CD4-positive, alpha-beta T cell treated with Interleukin-17A for 1 hour (primary cell): ENCODE measurements at places on chromosomes 1 and 21.

GRCh38 chr1:242827538-242827937, 303.0 kb upstream of the PLD5 start:
- DNase-seq, result no peak

DNA sequence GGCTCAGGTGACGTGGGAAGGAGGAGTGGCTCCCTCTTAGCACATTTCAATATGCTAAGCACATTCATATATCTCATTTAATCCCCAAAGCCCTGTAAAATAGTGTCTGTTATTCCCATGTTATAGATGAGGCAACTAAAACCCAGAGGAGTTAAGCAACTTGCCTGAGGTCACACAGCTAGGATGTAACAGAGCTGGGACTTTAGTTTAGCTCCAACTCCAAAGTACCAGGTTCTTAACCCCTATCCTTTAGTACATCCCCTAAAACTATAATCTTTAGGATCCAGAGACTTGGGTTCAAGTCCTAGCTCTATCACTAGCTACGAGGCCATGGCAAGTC, 48.5 kb downstream of the LGR6 start:
- DNase-seq, result no peak

DNA sequence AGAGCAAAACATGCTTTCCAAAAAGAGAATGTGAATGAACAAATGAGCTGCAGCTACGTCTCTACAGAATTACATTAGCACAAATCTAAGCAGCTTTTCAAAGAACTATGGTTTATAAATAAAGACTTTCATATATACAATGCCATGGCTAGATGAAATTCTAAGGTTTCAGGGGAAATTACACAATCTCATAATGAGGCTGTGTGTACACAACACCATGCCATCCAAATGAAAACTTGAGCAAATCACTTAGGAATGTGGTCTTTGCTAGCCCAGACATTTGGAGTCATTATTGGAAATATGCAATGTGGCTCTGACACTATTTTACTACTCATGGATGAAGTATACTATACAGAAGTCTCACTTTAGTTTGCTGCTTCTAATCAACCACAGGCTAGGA, 37.5 kb downstream of the SPAG17 start:
- DNase-seq, result no peak

DNA sequence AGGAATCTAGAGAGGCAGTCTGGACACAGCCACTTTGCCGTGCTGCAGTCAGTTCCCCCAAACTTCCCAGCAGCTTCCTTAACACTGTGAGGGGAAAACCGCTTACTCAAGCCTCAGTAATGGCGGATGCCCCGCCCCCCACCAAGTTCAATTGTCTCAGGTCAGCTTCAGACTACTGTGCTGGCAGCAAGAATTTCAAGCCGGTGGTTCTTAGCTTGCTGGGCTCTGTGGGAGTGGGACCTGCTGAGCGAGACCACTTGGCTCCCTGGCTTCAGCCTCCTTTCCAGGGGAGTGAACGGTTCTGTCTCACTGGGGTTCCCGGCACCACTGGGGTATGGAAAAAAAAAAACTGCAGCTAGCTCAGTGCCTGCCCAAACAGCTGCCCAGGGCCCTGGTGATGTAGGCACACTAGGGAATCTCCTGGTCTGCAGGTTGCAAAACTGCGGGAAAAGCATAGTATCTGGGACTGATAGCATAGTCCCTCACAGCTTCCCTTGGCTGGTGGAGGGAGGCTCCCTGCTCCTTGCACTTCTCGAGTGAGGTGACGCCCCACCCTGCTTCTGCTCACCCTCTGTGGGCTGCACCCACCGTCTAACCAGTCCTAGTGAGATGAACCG, 23.7 kb upstream of the HFM1 start:
- DNase-seq, result no peak

DNA sequence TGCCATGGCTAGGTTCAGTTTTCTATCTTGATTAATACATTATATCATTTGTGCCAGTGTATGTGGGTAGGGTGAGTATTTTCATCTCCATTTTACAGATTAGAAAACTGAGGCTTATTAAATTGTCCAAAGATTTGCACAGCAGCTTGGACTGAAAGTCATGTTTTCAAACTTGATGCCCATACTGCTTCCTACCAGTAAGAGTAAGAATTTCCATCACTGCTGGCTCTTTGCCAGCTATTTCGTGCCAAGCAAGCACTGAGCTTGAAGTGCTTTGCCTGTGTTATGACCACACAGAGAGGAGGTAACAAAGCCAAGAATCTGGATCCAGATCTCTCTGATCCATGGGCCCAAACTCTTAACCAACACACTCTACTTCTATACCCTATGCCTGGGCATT, 295.0 kb downstream of the VAV3 start:
- DNase-seq, result no peak

- DNase-seq, result peak; percentile 83
These were observed 80.9 kb downstream of the COLGALT2 start for GRCh38 chr1:183956559-183957188.

DNA sequence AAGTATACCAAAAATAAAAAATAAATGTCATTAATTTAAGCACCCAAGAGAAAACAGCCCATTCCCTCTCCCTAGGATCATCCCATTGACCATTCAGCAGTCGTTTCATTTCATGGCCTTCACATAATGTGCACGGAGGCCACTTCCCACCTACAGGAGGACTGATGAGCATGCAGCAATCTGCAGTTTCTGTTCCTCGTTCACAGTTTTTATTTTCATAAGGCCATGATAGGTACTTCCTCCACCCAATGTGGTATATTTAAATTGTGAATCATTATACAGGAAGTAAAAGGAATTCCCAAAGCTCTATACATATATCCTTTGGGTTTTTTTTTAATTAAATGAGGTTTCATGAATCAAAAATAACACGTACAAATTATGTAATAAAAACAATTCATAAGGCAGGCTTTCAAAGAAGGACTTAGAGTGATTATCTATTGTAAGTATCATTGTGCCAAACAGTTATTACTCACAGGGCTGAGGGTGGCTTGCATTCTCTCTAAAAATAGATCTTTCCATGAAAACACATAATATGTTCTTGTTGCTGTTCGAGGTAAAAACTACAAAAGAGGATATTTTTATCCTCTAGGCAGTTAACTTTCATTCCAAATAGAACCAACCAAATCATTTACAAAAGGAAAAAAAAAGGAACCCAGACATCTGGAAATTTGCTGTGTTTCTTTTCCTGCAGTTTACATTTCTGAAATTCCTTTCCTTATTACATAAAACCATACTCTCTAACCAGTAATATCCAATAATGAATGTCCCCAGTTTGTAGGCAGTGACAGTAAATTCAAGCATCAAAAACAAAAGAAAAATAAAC, 27.5 kb upstream of the SLC44A3 start:
- no peak for DNase-seq

- DNase-seq, result no peak
These were observed 19.1 kb upstream of the SPAG17 start for GRCh38 chr1:118204105-118204504.

DNA sequence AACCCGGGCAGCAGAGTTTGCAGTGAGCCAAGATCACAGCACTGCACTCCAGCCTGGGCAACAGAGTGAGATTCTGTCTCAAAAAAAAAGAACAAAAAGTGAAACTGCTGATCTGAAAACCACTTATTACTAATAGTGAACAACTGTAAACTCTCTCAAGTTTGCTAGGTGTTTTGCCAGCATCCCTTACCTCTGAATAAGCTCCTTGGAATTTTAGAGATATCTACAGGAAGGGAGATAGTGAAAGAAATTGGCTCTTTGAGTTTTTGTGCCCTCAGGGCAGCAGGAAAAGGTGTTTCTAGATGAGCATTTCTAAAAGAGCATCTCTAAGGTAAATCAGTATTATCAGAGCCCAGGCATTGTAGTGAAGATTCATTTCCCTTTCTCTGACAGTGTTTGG, 27.1 kb downstream of the PARK7 start:
- DNase-seq, result no peak

DNA sequence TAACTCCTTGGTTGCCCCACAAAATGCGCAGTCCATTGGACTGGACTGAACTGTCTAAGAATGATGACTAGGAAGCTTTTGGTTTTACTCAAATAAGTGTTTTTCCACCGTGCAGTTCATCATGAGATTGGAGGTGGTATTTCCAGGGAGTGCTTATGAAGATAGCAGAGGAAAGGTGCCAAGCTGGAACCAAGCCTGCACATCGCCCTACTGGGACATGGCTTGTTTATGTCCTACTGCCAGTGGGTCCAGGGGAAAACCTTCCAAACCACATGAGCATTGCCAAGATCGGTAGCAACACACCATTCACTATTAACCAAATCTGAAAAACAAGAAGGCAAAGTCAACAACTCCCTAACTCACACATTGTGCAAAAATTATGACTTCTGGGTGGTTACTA, 54.7 kb upstream of the DSCAM start:
- DNase-seq, result no peak

DNA sequence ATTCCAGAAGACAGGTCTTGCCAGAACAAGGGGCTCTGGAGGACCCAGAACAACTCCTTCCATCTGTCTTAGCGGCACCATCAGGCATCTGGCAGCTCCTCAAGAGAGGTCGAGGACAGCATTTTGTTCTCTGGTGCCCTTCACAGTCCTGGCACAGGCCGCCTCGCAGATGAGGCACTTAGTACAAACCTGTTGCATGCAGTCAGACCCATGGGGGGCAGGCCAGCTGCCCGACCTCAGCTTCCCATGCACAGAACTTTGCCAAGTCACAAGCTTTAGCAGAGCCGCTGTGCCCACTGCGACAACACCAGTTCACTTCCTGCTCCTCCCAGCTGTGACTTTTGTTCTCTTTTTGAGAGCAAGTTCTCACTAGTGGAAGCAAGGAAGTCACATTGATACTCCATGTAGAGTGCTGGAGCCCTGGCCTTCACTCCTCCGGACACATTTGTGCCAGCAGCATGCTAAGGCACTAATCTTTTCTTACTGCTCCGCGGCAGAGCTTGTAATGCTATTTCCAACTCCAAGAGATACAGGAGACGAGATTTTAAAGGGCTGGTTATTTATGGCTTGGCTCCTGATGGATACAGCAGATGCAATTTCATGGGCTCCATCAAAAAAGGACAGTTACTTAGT, 44.6 kb downstream of the HMGB4 start:
- DNase-seq, result no peak

- no peak for DNase-seq
These were observed 23.3 kb downstream of the OBSCN start for GRCh38 chr1:228231189-228231588.

DNA sequence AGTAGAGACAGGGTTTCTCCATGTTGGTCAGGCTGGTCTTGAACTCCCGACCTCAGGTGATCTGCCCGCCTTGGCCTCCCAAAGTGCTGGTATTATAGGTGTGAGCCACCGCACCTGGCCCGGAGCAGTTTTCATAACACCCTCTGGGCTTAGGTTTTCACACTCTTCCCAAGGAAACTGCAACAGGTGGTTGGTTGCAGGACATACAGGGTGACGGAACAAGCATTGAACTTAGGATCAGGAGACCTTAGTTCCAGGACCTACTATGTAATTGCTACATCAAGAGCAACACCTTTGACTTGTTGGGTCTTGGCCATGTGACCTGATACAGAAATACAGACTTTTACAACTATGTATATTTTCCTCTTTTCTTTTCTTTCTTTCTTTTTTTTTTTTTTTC, 37.9 kb downstream of the MFSD2A start:
- DNase-seq, result no peak

DNA sequence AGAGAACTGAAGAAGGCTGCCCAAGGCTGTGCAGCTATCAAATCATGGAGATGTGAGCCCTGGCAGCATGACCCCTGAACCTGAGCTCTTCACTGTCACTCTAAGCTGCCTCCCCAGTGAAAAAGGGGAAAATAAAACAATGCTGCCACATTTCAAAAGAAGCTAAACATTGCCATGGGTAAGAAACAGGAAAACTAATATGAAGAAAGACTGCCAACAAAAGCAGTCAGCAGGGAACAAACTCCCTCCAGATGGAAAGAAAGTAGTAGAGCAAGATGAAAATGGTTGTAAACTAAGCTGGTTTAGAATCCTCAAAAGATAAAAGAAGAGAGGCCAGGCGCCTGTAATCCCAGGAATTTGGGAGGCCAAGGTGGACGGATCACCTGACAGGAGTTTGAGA, 36.2 kb upstream of the CSF1 start:
- no peak for DNase-seq

DNA sequence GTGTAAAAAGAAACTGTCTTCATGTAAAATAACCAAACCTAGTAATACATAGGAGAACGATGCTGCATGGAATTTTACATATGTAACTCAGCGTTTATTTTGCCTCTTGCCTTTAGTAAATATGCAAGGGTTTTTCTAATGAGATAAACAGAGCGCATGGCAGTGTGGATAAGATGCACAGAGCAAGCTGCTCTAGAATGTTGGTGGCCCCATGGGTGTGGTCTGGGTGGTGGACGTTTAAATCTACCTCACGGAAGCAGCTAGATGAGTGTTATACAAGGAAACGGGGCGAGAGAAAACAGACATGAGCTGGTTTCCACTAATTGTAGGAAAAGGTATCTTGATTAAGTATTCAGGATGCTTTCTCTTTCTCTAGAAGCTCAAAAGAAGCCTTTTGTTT, 205.9 kb downstream of the DSCAM start:
- DNase-seq, result no peak

DNA sequence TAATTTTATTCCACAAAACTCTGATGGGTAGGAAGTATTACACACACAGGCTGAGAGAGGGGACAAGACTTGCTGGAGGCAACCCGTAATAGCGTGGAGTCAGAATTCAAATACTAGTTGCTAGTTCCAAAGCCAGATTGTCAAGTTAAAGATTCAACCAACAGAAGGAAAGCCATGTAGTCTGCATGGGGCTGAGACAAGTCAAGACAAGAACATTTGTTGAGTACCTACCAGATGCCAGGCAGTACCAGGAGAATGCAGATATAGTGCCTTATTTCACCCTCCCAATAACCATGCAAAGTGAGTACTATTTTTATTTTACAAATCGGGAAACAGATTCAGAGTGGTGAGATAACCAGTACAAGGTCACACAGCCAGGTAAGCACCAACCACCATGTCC, 110.4 kb upstream of the SPATA6 start:
- DNase-seq, result no peak

GRCh38 chr21:46081862-46082712, 15.8 kb upstream of the COL6A2 start:
- no peak for DNase-seq

DNA sequence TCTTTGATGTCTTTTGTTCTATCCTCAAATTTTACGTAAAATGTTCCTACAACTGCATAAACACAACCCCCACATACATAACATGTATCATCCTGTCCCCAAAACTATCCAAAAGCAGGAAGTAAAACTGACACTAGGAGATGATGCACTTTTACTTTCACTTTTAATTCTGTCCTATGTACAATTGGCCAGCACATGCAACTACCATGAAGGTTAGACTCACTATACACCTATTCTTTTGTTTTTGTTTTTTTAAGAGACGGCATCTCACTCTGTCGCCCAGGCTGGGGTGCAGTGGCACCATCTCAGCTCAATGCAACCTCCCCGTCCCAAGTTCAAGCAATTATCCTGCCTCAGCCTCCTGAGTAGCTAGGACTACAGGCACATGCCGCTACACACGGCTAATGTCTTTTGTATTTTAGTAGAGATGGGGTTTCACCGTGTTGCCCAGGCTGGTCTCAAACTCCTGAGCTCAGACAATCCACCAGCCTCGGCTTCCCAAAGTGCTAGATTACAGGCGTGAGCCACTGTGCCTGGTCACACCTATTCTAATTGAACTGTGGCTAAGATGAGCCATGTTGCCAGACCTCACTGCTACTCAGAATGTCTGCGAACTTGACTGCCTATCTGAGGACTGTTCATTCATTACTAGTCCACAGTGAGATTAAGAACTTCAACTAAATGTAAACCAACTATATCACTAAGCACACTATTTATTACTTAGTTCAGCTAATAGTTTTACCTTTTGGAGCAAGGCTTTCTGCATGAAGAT, 48.0 kb downstream of the TOR3A start:
- peak; percentile 80 for DNase-seq
